ENCODE measurements at places on chromosomes 12 and 14. TPM values are rescaled to one million over a fixed set of nuclear protein-coding genes. Genes with fewer than 3 reads are reported as not detected.

The PIGH gene
- 9.2 TPM for total RNA-seq

- DNase-seq = no peak
Observed at GRCh38 chr14:37172936-37173614, 669 bp upstream of the SLC25A21 start.

- DNase-seq = peak; percentile 4
Observed at GRCh38 chr14:71309756-71310155, 402.5 kb downstream of the PCNX1 start.

- no peak for DNase-seq
Observed at GRCh38 chr12:107275530-107275929, 182.2 kb upstream of the CRY1 start.

DNA sequence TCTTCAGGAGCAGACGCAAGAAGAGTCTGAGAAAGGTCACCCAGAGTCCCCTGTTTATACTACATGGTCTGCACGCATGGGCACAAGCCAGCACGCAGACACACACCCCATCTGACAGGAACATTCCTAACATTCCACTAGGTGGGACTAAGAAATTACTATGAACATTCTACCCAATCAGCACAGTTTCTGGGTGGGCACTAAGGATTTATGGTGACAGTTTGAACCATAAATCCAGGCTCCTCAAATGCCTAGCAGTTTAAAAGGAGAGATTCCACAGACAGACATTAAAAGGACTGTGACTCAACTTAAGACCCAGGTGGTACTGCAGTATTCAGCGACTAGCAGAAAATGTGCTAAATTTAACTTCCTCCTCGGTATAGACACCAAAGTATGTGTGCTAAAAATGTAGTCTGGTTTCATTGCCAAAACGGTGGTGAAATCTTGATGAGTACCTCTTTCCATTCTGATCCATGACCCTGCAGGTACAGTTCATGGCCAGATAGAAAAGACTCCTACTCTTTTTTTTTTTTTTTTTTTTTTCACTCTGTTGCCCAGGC, 16.2 kb downstream of the ABHD4 start:
- DNase-seq = peak; percentile 96

DNA sequence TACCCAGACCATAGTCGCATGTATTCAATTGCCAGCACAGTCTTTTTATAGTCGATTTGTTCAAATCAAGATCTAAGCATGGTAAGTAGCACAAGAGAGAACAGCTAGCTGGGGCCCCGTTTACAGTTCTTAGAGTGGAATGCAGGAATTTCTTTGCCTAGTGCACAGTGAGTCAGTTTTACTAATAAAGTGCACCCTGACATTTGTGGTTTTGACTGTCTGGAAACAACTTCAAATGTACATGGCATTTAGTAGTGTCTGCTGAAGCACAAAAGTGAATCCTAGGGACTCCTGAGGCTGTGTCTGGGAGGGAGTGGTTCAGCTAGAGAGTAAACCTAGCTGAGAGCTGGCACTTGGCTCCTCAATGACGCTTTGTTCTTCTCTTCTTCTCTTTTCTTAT, 64.9 kb downstream of the TMX1 start:
- peak; percentile 11 for DNase-seq

GRCh38 chr12:122836027-122836921, 1.0 kb downstream of the HIP1R start:
- DNase-seq = peak; percentile 71
